ENCODE measurements at places on chromosomes 1 and 21.

GRCh38 chr1:219031809-219032208, 141.9 kb upstream of the LYPLAL1 start:
- DNase-seq: no peak

DNA sequence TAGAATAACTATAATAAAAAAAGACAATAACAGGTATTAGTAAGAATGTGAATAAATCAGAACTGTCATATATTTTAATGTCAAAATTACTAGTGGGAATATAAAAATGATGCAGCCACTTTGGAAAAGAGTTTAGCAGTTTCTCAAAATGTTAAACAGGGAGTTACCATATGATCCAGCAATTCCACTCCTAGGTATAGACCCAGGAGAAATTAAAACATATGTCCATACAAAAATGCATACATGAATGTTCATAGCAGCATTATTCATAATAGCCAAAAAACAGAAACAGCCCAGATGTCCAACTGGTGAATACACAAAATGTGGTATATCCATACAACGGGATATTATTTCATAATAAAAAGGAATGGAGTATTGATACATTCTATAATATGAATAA, 71.6 kb downstream of the NVL start:
- no peak for DNase-seq

GRCh38 chr1:242435200-242435599, 89.3 kb downstream of the PLD5 start:
- no peak for DNase-seq

- DNase-seq: no peak
Observed at GRCh38 chr1:219991511-219991810, 54.8 kb downstream of the EPRS1 start.

- no peak for DNase-seq
Observed at GRCh38 chr1:154726443-154726842, 118.5 kb upstream of the ADAR start.

GRCh38 chr1:229114850-229115365, 156.0 kb upstream of the RAB4A start:
- no peak for DNase-seq

- no peak for DNase-seq
Observed at GRCh38 chr1:224459966-224460365, 25.4 kb upstream of the WDR26 start.

GRCh38 chr1:206766251-206766856, 4.2 kb upstream of the IL19 start:
- DNase-seq: peak; percentile 50

GRCh38 chr1:233300326-233300725, 4.8 kb upstream of the PCNX2 start:
- no peak for DNase-seq

DNA sequence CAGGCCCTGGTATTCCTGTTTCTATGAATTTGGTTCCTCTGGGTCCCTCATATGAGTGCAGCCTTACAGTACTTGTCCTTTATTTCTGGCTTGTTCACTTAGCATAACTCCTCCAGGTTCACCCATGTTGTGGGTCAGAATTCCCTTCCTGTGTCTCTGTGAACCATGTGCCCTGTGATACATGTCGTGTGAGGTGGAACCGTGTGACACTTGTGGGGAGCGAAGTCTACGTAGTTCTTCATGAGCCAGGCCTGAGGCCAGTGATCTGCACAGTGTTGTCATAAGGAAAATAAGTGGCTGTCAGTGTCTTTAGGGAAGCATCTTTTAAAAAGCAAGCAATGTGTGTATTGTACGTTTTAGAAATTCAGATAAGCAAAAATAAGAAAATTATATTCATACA, 122.8 kb downstream of the GALNT2 start:
- no peak for DNase-seq

GRCh38 chr1:216535059-216535458, 111.8 kb upstream of the USH2A start:
- no peak for DNase-seq

DNA sequence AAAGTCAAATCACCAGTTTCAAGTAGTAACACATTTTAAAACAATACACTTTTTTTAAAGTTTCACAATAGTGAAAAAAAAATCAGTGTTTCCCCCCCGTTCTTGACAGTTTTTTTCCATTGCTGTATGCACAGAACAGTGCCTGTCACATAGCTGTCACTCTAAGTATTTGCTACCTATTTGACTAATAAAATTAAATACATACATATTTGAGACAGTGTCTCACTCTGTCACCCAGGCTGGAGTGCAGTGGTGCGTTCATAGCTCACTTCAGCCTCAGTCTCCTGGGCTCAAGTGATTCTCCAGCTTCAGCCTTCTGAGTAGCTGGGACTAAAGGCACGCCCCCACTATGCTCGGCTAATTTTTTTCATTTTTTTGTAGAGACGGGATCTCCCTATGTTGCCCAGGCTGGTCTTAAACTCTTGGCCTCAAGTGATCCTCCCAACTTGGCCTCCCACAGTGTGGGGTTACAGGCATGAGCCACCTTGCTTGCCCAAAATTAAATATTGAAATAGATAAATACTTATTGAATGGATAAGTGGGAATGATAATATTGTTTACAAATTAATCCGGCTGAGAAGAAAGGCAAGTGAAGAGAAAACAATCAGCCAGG, 12.6 kb upstream of the RHBG start:
- DNase-seq: no peak
